ENCODE measurements at places on chromosomes 7 and 10.

- DNase-seq, result no peak
Observed at GRCh38 chr10:5125315-5126044, 31.3 kb downstream of the AKR1C3 start.

GRCh38 chr10:34335960-34336690 lies 479.0 kb downstream of the PARD3 start:
- no peak for DNase-seq

GRCh38 chr7:85162721-85163120 lies 24.1 kb downstream of the SEMA3D start:
- DNase-seq, result no peak

DNA sequence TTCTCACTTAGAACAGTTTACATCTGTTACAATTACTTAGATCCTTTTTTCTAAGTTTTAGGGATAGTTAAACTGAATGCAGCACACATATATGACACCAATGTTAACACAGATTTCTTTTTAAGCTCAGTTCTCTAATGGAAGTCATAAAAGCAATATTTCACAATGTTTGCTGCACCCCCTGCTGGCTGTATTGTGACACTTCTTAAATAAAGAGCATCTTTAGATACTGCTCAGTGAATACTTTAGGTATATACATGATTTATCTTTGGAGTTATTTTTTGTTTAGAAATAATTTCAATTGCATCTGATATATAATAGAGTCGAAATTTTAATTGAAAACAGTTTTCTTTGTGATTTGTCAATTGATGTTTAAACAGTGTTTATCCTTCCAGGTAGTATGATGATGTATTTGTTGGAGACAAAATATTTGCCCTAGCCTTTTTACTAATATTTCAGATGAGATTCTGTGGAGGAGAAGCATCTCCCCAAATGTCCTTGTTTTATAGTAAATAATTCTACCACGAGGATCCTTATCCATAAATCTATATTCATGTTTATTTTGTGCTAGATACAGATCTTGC lies 174.4 kb downstream of the ST7 start:
- DNase-seq, result no peak
